ENCODE measurements at places on chromosomes 7 and 10. TPM values are rescaled to one million over a fixed set of nuclear protein-coding genes. Genes with fewer than 3 reads are reported as not detected.

AGR2 gene
- total RNA-seq, result 104 TPM

KCNH2 gene
- 1.5 TPM for total RNA-seq

USP54 gene
- 9.3 TPM for total RNA-seq

LLCFC1 gene
- total RNA-seq, result not detected

HMX3 gene
- not detected for total RNA-seq

CCDC172 gene
- total RNA-seq, result not detected

ATG9B gene
- total RNA-seq, result 0.42 TPM

GNGT1 gene
- not detected for total RNA-seq

PNLIPRP2 gene
- not detected for total RNA-seq

NDUFB8 gene
- total RNA-seq, result 281 TPM

ZPBP gene
- not detected for total RNA-seq

CALHM1 gene
- not detected for total RNA-seq

FAM24B gene
- total RNA-seq, result 14.8 TPM

EXOSC1 gene
- 57.0 TPM for total RNA-seq

TFR2 gene
- total RNA-seq, result 2.4 TPM

GPR85 gene
- not detected for total RNA-seq
